ENCODE measurements at places on chromosomes 3 and 15. TPM values are rescaled to one million over a fixed set of nuclear protein-coding genes. Genes with fewer than 3 reads are reported as not detected.

- peak; percentile 78 for DNase-seq
These were observed 665 bp downstream of the PIGB start for GRCh38 chr15:55319537-55320237.

DNA sequence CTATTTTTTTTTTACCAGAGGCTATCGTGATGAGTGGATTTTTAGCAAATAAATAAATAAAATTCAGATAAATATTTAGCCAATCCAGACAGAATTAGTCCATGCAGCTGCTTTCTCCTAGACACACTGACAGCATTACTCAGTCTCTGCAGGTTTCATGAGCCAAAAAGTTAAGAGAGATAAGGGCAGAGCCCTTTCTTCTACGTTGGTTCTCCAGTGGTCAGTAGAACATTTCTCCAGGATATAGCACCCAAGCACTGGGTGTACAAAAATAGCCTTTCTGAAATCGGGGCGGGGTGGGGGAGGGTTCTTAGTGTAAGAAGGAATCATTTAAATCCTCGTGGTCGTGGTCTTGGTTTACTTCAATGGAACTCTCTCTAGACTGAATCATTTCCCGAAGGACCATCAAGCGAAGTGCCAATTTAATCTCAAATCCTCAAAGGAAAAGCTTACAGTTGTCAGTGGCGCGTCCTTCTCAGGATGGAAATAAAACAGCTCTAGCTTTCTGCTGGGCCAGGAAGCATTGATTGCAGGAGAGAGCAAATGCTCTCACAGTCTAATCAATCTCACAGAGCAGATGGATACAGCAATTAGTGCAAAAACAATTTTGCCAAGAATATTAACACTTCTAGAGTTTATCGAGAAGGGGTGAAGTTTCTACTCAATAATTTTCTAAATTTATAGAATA, 86.2 kb downstream of the SATB1 start:
- DNase-seq: no peak

DNA sequence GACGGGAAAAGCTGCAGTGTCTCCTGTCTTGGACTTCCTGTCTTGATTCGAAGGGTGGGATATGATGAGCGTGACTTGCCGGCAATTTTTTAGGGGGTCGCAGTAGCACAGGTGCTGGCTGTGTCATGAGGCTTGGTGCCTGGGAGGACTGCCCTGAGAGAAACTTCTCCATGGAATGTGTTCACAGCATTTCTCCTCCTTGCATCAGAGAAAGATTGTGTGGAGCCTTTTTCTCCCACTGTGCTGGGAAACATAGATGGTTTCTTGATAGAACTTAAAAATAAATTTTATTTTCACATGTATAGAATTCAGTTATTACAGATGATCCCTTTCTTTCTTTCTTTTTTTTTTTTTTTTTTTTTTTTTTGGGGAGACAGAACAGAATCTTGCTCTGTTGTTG, 121.4 kb downstream of the KLHL25 start:
- DNase-seq: peak; percentile 32

- no peak for DNase-seq
These were observed 45.0 kb downstream of the ZNF860 start for GRCh38 chr3:32026593-32026992.

DNA sequence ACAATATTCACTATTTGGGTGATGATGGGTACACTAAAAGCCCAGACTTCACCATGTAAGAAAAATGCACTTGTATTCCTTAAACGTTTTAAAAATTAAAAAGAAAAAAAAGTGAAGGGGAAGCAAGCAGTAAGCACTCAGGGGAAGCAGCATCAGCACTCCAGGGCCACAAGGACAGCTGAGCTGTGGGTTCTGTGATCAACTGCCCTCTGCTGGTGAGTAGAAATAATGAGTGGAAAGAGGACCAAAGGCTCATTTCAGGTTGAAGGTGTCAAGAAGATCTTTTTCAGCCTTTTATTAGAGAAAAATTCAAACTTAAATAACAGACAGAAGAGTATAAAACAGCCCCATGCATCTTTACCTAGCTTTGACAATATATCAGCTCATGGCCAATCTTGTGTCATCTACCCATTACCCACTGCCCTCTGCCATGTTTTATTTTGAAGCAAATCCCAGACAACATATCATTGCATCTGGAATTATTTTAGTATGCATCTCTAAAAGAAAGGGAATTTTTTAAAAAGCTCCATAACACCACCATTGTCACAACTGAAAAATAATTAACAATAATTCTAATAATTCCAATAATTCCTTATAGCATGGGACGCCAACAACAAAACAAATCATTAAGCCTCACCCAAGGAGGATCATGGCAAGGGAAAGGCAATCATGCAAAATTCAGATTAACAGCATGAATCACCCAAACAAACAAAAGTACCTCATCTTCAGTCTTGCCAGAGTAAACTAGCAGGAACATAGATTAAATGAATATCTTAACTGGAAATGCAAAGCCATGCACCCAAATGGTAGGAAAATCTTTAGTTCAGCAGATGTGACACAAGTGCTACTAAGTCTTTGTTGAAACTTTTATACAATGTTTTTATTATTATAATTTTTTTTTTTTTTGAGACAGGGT, 42.5 kb downstream of the TAMM41 start:
- peak; percentile 77 for DNase-seq

- DNase-seq: peak; percentile 65
These were observed 118.2 kb upstream of the THBS1 start for GRCh38 chr15:39462691-39463090.

GRCh38 chr15:85403745-85404144, 23.3 kb downstream of the AKAP13 start:
- DNase-seq: no peak

DNA sequence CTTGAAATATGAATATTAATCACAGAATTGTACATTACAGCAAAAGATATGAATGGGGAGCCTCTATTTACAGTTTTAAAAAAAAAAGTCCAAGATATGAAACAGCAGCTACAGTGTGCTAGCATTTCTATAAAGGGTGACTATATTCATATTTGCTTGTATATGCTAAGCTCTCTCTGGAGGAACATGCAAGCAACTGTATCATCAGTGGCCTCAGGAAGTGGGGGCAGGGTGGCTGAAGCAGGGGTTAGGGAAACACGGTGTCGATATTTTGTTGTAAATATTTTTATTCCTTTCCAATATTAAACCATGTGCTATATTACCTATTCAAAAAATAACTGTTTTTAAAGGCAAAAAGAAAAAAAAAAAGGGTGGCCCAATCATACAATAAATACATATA, 2.3 kb downstream of the UACA start:
- no peak for DNase-seq

Gene RARB
- 4.1 TPM for total RNA-seq

DNA sequence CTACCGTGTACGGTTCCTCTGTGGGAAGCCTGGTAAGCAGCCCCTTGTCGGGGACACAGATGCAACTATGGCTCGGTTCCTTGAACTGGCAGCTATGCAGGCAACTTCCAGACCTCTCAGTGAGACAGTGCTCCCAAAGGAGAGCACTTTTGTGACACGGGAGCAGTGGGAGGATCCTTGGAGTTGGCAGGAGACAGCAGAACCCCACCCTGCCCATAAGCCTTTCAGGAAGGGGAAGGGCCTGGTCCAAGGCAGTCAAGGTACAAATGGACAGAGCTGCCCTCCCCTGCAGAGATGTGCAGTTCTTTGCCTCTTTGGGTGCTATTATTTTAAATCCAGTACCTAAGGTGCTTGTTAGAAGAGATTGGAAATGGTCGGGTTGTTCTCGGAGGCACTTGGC, 94.5 kb downstream of the MESD start:
- DNase-seq: no peak

- DNase-seq: no peak
These were observed 70.2 kb downstream of the LRRC28 start for GRCh38 chr15:99321468-99321867.

Gene FAM81A
- 0.72 TPM for total RNA-seq

- DNase-seq: no peak
These were observed 28.6 kb downstream of the IQSEC1 start for GRCh38 chr3:13044496-13045240.

DNA sequence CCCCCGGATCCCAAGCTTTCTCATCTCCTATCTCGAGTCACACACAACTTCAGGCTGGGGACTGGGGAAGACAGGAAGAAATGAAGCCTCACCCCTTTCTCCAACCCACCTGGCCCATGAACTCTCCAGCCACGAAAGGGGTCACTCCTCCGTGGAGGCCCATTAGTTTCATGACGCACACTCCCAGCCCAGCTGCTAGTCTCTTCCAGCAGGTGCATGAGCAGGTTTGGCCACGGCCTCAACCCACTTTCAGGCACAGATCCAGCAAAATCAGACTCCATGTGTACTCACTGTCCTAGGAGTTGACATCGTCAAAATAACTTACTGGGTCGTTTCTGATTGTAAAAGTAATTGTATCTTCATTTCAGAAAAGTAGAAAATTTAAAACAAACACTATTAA, 76.6 kb downstream of the C3orf70 start:
- no peak for DNase-seq

Gene ADCY5
- 0.59 TPM for total RNA-seq

DNA sequence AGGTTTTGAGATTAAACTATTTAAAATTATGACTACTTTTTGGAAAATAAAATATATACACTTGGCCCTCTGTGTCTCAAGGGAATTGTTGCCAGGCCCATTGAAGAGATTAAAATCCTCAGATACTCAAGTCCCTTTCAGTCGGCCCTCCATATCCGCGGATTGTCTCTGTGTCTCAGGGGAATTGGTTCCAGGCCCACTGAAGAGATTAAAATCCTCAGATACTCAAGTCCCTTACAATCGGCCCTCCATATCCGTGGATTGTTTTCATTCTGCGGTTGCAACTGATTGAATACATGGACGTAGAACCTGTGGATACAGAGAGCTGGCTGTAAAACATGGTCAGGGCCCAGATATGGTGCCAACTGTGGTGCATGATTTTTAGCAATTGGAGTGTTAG, 15.7 kb upstream of the LRCH3 start:
- DNase-seq: peak; percentile 39

- DNase-seq: no peak
These were observed 59.3 kb downstream of the CEP152 start for GRCh38 chr15:48751595-48751994.

DNA sequence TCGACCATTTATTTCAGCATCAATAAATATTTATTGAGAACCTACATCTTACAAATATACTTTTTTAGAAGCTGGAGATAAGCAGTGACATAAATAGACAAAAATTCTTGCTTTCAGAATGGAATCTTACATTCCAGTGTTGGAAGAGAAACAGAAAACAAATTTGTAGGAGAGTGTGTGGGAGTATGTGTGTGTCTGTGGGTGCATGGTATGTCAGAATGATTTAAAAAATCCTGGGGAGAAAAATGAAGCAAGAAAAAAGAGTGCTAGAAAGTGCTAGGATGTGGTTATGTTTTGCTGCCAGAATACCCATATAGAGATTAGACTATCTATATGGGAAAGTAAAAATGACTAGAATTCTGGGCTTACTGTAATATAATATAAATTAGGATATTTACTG, 561.7 kb upstream of the SGO1 start:
- DNase-seq: no peak

DNA sequence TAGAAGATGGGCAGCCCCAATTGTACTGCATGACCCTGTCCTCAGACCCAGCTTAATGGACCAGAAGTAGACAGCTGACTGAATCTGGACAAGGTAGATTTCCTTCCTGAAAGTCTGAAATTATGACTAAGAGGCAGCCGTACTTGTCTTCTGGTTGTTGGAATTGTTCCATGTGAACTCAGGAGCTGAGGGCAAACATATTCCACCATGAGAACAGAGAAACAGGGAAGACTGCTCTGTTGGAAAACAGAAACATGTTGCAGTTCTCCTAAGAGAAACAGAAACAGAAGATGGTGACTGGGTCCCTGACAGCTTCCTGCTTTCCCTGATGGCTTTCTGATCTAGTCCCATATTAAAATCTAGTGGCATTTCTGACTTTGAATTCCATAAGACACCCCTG, 24.1 kb downstream of the POPDC2 start:
- no peak for DNase-seq

DNA sequence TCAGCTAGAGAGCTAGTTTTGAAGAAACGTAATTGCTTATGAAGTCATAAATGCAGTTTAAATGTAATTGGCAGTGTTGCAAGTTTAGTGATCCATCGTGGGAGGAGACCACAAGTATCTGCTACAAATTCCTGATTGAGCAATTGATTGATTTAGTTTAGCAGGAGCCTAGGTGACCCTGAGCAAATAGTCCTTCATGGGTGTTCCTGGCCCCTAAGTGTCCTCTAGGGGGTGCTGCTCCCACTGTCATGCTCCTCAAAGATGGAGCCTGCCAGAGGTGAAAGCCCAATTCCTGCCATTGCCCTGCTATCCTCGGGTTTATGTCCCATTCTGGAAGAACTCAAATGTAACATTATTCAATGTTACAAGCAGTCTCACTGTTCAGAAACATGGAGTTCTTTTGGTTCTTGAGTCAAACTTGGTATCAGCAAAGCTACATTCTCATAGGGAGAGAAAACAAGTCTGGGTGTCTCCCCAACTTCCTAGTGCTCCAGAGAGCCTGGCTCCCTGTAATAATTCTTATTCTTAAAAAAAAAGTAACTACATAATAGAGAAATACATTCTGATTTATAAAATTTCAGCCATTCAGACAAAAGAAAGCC, 29.8 kb upstream of the SENP5 start:
- DNase-seq: peak; percentile 82

GRCh38 chr3:19347671-19348070, 199.4 kb downstream of the KCNH8 start:
- no peak for DNase-seq

DNA sequence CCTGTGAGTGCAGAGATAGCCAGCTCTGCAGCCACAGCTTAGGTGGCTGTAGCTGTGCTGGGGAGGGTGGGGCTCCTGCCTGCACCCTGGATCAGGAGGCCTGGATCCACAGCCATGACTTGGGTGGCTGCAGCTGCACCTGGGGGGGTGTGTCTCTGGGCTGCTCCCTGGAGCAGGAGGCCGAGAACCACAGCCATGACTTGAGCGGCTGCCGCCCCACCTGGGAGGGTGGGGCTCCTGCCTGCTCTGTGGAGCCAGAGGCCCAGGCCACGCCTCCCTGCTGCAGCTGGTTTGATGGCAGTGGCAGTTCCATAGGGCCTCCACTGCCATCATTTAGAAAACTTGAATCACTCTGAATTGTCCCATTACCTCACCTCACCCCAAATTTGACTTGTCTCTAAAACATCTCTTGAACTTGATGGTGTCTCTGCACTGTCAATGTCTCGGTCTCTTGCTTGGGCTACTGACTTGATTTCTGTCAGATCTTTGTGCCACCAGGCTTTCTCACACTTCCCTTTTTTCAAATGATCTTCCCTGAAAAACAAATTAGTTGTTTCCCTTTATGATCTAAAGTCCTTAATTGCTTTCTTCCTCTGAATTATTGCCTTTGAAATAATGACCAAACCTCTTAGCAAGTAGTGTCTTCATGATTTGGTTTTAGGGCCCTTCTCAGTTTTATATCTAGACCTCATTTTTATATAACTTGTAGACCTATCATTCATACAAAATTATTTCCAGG, 313.2 kb upstream of the MME start:
- DNase-seq: no peak

Gene CSK
- 30.6 TPM for total RNA-seq

- DNase-seq: peak; percentile 86
These were observed 67.6 kb upstream of the TGFBR2 start for GRCh38 chr3:30538791-30539190.

Gene NEDD4
- total RNA-seq: 43.6 TPM

Gene SYNPR
- not detected for total RNA-seq

Data from osteoblast (primary cell).